ENCODE measurements at places on chromosomes 1 and 21.

DNA sequence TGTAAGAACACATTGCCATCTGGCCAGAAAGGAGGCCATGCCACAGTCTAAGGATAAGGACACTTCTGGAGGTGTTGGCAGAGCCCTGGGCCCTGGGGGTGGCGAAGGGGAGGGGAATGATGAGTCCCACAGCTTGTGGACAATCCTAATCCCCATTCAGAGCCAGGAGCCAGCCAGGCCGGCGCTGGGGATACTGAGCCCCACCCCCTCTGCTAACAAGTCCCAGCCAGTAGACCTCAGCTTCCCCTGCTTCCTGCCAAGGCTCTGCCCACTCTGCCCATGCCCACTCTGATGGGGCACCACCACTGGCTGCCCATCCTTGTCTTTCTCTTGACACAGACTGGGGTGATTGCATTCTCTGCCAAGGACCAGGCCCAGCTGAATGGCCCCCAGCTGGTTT is 71.9 kb downstream of the NAV1 start:
- DNase-seq, result no peak

DNA sequence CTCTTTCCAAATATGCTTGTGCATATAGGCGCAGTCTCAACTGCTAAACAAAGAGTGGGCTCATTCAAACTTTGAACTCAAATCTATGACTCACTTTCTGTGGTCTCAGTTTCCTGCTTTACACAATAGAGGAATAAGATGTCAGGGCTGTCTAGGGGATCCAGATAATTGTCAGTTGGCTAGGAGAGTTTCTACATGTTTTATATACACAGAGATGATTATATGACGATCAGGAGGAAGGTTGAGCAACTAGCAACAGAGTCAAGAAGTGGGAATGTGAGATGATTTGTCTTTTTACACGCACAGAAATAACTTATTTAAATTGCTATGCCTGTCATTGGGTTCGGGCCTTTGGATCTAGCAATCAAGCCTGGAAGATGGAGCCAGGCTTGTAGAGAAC is 299.4 kb upstream of the LYPLAL1 start:
- DNase-seq, result peak; percentile 57

DNA sequence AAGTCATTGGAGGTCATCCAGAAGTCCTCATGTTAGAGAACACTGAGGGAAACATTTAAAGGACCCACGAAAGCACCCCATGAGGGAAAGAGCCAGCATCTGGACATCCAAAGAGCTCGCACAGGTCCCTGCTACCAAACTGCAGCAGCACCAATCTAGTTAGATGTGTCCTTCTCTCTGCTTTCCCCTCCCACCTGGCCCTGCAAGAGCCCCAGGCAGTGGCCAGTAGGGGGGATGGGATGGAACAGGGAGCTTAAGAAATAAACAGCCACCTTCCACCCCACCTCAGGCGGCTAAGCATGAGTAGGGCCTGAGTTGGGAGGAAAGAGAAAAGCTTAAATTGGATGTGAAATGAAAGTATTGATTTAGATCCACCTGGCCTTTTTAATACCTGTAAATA is 175.9 kb upstream of the KCND3 start:
- DNase-seq, result no peak

GRCh38 chr1:4745560-4745959 is 91.2 kb downstream of the AJAP1 start:
- no peak for DNase-seq

- DNase-seq, result no peak
Measured at GRCh38 chr1:201345081-201345355, 32.5 kb downstream of the TNNT2 start.

DNA sequence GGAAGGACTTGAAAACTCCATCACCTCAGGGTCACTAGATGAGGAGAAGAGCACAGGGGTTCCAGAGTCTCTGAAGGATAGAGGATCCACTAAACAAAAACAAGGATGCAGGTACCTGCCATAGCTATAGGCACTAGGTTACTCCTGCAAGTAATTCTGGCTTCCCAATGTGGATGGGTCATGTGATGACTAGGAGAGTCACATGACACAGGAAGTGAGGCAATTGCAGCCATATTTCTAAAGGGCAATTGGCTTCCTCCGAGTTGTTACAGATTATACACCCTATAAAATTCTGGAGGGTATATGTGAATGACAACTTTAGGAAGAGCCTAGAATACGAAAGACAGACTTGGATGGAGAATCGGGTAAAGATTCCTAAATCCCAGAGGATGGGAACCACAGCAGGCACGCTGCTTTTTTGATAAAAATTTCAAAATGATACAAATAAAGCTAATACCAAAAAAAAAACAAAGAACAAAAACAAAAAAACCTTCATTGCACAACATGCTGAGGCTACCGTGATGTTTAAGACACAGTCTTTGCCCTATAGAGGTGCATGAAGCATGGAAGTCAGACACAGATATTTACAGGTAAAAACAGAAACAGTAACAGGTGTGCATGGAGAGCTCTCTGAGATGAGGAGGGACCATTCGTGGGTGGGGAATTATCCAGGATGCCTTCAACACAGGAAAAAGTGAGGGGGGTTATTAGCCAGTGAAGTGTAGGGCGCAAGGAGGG is 10.5 kb downstream of the MTX1 start:
- peak; percentile 48 for DNase-seq

Measured in stromal cell of bone marrow (primary cell).